ENCODE measurements at places on chromosomes 11 and 22.

DNA sequence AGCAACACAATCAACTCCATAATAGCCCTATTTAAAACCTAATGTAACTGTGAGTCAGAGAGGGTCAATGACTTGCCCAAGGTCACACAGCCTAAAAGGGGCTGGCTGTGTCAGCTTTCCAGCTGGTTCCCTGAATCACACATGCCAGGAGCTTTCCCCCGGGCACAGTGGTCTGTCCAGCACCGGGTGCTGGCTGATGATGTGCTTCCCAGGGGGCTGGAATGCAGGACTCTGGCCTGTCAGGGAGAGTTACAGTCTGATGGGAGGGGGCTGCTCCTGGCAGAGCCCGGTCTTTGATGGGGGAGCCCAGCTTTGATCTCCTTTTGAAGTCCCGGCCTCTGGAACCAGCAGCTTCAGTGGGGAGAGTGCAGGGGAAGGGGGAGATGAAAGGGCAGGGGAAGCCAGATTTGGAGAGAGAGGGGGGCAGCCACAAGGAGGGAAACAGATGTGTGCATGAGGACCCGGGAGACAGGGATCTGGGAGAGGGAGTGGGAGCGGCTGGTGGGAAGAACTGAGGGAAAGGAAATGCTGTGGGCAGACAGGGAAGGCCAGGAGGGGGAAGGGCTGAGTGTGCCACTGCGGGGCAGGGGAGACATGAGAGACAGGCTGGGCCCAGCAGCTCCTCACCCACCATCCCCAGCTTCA, 102.7 kb downstream of the NECTIN1 start:
- DNase-seq, result no peak

GRCh38 chr11:45880772-45881570, 4.5 kb upstream of the MAPK8IP1 start:
- no peak for DNase-seq

DNA sequence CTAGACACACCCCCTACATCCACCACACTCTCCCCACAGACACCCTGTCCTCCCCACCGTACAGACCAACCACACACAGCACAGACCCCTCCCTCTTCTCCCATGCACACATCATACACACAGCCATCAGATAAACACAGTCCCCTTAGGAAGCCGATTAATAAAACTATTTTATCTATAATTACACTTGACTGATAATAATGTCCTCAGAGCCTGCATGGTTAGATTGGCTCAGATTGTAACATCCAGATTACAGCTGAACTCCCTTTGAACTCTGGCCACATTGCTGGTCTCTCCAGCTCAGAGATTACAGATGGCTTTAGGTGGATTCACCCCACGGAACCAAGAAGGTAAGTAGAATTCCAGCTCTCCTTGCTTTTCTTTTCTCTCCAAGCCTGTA, 9.5 kb upstream of the ELF5 start:
- no peak for DNase-seq

GRCh38 chr11:4559527-4560440, 14.8 kb downstream of the OR52M1 start:
- DNase-seq, result no peak

DNA sequence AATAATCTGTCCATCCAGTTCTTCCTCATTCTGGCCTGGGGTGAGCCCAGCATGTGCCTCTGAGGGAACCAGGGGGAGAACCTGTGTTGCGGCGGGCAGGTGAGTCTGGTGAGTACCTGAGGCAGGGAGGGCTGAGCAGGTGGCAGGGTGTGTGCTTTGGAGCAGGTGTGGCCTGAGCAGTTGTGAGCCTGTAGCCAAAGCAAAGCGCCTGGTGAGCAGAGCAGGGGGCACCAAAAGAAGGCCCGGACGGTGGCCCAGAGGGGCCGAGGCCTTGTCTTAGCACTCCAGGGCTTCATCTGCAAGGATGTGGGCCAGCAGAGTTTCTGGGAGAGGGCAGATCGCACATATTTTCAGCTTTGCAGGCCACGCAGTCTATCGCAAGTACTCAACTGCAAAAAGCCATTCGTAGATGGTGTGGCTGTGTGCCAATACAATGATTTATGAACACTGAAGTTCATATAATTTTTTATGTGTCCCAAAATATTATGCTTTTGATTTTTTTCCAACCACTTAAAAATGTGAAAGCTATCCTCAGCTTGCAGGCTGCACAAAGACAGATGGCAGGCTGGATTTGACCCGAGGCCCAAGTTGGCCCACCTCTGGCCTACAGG, 8.7 kb downstream of the GLB1L2 start:
- no peak for DNase-seq

DNA sequence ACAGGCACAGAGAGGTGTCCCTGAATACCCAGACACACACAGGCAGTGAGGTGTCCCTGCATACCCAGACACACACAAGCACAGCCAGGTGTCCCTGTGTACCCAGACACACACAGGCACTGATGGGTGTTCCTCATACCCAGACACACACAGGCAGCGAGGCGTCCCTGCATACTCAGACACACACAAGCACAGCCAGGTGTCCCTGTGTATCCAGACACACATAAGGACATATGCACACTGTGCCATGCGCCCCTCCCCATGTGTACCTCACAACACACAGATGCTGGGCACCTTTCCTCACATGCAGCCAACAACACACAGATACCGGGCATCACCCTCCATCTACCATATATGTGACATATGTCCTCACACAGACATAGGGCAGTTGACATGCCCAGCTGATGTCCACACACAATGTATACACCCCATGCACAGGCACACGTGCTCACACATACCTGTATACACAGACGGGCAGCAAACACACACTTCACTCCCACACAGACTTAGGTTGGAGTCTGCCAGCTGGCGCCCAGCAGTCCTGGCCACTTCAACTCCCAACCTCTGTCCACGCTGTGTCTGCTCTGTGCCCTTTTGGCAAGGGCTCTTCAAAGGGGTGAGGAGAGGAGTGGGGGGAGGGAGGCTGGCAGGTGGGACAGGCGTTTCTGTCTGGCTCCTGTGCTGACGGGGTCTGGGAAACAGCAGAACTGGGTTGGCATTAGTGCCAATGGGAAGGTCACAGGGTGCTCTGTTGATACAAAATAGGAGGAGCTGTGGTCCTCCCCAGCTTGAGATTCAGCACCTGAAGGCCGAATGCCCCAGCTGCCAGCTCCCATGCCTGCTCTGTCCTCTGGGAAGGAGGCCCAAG, 69.4 kb upstream of the ALX4 start:
- no peak for DNase-seq

- no peak for DNase-seq
These were observed 35.5 kb upstream of the CCDC188 start for GRCh38 chr22:20186183-20186870.

- DNase-seq, result no peak
These were observed 4.2 kb upstream of the GRK2 start for GRCh38 chr11:67261946-67262681.

- no peak for DNase-seq
These were observed 64.9 kb downstream of the DEPDC5 start for GRCh38 chr22:31818481-31819392.

DNA sequence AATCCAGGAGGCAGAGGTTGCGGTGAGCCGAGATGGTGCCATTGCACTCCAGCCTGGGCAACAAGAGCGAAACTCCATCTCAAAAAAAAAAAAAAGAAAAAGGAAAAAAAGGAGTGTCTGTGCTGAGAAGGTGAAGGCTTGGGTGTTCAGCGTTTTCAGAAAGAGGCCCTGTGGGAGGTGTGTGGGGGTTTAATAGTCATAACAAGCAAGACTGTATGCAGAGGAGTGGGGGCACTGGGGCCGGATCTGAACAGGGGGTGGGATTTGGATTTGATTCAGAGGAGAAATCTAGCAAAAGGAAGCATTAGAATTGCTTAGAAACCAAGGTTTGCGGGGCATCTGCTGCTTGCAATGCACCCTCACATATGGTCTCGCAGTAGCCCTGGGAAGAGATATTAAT, 136.0 kb downstream of the FEZ1 start:
- no peak for DNase-seq

DNA sequence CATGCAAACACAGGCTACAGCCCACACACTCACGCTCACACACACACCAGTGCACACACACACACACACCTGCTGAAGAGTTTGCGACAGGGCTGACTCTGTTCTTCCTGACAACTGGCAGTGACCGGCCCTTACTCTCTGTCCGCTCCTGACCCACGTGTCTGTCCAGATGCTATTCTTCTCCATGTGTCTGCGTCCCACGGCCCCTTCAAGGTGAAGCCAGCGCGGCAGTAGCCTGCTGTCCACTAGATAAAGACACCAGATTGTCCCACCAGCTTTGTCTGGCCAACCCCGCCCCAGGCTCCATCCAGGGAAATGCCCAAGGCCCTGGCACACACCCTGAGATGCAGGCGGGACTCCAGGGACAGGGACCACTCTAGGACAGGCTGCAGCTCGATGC, 713.9 kb downstream of the BRD1 start:
- DNase-seq, result no peak

GRCh38 chr11:34343153-34343552, 14.7 kb downstream of the ABTB2 start:
- DNase-seq, result peak; percentile 93

DNA sequence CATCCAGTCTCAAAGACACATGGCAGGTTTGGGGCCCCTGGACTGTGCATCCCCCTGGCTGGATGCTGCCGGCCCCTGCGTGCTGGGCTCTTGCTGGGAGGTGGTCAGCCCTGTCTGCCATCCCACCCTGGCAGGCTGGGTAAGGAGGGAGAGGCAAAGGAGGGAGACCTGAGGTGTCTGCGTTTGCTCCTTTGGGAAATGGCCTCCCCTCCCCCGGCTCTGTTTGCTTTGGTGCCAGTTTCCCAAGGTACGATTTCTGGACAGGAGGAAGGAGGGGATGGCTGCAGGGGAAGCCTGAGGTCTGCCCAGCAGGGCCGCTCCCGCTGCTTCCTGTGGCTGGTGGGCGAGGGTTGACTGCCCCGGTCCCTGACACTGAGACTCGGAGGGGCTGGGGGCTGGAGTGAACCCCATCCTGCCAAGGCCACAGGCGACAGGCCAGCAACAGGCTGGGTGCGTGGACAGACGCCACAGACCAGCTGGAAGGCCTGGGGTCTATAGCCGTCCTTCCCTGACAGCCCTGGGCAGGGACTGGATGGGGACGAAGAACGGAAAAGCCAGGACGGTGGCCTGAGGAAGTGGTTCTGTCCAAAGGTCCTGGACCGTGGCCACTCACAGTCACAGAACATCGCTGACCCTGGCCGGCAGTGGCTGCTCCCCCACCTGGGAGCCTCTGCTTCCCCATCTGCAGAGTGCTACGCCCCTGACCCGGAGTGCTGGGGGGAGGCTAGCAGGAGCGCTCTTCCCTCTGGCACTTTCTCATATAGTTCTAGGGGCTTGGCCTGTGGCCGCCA, 38.0 kb downstream of the OSBPL5 start:
- no peak for DNase-seq

DNA sequence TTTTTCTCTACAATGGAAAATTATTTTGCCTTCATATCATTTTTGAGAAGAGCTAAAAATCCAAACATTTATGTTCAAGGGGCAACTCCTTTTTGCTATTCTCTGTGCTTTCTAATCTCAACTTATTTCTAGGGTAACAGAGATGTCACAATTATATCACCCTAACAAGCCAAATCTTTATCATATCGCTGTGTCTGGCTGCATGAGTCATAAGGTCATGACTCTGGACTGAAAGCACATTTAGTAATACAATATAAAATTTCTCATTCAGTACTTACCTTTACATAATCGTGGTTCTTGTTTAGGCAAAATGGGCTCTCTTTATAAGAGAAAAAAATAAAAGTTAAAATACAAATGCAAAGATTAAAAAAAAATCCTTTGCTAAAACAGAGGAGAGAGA, 326.0 kb downstream of the CASP12 start:
- DNase-seq, result no peak

DNA sequence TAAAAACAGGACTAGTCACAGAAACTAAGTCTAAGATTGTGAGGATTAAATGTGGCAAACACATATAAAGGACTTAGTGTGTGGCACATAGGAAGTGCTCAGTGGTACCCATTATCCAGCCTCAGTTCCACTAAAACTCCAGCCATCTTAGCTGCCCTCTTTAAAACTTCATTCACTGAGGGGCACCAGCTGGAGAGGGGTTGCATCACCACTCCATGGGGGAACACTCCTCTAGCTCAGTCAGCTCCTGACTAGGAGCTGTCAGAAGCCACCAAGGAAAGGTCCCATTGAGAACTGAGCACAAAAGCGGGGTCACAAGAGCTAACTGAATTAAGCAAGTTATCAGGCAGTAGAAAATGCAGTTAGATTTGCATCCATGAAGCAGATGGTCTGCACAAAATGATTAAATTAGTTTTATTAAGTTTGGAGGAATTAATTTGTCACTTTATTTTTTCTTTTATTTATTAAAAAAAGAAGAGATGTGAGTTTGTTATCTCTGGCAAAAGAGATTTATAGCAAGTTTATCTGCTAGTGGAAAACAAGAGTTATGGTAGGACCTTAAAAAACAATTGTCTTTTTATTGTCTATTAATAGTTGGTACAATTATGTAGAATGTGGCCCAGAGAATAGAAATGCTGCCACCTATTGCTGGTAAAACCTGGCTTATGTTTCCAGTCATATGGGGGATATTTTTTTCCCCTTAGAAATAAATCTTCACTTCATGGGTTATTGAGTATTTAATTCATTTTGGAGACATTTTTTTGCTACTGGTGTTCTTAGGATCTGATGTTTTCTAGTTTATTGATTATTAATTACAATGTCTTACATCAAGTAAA, 95.7 kb downstream of the NAV2 start:
- DNase-seq, result no peak

DNA sequence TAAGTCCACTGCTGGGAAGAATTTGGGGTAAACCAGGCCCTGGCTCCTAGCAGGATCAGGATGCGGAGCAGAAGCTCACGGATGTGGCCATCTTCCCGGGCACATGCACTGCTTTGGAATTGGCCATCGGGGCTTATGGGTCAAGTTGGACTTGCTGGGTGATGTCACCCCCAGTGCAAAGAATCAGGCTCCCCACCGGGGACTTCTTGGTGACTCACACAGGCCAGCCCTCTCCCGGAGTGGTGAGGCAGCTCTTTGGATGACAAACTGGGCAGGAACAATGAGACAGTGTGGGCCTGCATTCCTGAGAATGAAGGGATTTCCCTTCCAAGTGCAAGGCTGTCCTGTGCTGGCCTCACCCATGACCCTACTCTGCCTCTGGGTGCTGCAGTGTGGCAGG, 128.8 kb upstream of the ANO1 start:
- DNase-seq, result peak; percentile 80

DNA sequence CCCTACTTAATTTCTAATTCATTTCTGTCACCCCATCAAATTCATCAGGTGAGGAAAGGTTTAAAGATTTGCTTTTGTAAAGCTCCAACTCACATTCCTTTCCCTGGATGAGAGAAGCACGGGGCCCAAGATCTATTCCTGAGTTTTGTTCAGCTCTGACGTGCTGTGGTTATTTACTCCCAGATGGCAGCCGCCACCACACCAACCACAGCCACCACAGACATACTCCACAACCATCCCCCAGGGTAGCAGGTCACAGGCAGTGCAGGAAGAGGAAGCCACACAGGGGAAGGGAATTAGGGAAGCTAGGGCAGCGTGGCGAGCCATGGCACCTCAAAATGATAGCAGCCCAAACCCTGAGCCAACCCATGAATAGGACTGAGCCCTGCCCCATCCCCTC, 63.5 kb upstream of the CSNK2A3 start:
- no peak for DNase-seq

- DNase-seq, result no peak
These were observed 4.7 kb downstream of the PITPNM1 start for GRCh38 chr11:67500484-67500821.
